T-helper 2 cell (primary cell): ENCODE measurements at places on chromosomes 13 and 19.
A peak's percentile ranks its signal among the peaks of the same experiment; 100 is the strongest.

- no peak for DNase-seq
Measured at GRCh38 chr19:5303208-5303607, 37.4 kb downstream of the PTPRS start.

- DNase-seq = peak; percentile 58
Measured at GRCh38 chr19:47247308-47247990, 8.9 kb upstream of the CCDC9 start.

DNA sequence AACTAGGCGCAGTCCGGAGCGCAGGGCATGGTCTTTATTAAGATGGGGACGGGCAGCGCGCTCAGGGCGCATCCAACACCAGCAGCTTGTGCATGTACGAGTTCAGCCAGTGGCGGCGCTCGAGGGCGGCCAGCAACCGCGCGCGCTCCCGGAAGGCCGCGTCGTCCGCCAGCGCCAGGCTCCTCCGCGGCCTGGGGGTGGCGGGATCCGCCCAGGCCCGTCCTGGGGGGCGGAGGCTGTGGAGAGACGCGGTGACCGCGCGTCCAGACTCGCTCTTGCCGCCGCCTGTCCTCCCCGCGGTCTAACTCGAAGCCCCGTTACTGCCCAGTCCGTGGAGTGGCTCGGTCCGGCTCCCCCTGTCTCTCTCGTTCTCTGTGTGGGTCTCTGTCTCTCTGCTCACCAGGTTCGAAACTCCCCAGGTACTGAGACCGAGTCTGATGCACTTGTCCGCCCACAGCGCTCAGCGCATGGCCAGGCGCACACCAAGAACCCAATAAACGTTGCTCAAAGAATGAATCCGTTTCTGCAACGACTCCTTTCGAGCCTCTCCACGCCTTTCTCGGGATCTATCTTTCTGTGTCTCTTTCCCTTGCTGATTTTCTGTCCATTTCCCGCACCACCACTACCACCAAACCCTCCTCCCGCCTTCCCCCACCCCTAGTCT is 702 bp downstream of the PTH2 start:
- no peak for DNase-seq

DNA sequence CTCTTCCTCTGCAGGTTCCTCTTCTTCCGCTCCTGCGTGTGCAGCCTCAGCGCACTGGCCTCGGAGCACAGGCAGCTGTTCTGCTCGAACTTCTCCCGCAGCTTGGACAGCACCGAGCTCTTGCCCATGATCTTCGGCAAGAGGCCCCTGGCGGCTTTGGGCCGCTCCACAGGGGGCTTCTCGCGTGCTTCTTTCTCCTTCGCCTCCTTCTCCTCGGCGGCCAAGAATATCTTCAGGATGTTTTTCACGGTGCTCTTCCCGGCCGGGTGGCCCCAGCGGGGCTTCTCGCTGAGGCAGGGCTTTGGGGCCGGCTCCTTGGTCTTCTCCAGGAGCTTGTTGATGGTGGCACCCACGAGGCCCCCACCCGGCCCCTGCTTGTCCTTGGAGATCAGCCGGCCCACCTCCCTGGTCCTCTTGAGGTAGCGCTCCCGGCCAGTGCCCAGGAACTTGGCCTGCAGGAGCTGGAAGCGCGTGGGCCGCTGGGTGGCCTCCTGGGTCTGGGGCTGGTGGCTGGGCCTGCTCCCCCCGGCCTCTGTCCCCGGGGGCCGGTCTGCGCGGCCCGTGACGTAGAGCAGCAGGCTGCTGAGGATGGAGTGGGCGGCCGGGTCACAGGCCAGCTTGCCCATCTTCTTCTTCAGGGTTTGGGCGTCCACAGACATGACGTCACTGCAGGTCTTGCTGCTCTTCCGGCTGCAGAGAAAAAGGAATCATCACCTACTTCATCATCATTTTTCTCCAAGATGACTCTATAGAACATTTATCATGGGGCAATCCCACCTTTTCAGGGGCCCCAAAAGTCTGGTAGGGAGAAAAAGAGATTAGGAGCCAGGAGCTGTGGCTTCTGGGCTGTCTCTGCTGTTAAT is 43.8 kb upstream of the GRTP1 start:
- DNase-seq = no peak

- no peak for DNase-seq
Measured at GRCh38 chr13:95870421-95870820, 182.8 kb downstream of the UGGT2 start.

DNA sequence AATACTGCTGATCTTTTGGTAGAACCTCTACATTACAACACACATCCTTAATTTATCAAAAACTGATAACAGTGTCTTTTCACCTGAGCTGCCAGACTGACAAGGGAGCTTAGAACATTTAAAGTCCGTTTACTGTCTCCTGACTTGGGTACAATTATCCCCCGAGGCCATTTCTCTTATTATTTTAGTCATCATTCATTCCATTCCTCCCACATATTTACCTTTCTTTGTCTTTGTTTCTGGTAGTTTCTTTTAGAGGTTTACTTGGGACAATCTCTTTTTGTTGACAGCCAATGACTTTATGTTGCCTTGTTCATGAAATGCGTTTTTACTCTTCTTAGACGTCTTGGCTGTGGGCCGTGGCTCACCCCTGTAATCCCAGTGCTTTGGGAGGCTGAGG is 186.9 kb downstream of the PCCA start:
- DNase-seq = no peak

- no peak for DNase-seq
Measured at GRCh38 chr13:102729560-102730270, 34.9 kb upstream of the METTL21C start.

- peak; percentile 90 for DNase-seq
Measured at GRCh38 chr19:38877781-38878574, at the start of gene RINL. Gene RINL (minus strand): TSS chr19:38878275. CDS start chr19:38876742, 1,533 bp downstream.

DNA sequence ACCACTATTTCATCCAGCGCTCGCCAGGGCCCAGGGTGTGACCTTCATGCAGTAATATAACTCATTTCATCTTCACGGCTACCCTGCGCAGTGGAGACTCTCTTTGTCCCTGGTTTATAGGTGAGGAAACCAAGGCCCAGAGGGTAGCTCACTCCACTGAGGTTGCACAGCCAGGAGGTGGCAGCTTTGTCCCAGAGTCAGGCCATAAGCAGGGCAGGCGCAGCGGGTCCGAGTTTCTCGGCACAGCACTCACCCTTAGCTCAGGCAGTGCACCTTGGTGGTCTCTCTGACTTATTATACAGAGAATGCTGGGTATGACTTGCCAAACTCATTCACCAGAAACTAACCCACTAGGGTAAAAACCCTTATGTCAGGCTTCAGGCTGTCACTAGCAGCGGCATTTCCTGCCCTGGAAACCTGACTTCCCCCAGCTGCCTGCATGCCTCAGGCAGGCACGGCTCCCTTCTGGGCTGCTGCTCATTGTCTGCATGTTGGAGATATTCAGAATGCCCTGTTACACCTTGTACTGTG is 24.5 kb downstream of the PPP5C start:
- no peak for DNase-seq

- DNase-seq = no peak
Measured at GRCh38 chr13:23427342-23427843, 6.1 kb downstream of the SACS start.

- DNase-seq = no peak
Measured at GRCh38 chr19:16608290-16608739, 19.7 kb downstream of the MED26 start.

DNA sequence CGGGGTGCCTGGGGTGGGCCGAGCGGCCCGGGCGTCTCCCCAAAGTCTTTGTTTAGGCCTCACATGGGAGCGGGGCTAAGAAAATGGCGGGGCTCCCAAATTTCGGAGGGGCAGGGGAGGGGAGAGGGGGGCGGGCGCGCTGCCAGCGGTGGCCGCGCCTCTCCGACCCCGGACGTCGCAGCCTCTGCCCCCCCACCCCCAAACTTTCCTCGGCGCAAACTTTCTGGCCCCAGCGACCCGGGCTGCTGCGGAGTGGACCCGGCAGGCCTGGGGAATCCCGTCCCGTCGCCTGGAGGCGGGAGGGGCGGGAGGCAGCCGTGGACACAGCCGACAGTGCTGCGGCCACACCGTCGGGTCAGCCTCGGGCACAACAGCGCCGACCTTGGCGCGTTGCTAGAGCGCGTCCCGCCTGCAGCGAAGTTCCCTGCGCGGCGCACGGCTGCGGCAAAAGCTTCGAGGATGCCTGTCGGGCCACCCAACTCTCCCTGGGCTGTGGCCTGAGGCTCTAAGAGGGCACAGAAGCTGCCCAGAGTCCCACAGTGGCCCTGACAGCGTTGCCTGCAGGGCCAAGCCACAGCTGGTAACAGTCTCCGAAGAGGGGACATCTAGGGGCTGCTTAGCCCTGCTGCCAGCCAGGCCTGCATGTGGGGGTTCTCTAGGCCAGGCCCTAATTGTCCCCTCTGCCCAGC is 1.3 kb downstream of the NFIX start:
- no peak for DNase-seq

DNA sequence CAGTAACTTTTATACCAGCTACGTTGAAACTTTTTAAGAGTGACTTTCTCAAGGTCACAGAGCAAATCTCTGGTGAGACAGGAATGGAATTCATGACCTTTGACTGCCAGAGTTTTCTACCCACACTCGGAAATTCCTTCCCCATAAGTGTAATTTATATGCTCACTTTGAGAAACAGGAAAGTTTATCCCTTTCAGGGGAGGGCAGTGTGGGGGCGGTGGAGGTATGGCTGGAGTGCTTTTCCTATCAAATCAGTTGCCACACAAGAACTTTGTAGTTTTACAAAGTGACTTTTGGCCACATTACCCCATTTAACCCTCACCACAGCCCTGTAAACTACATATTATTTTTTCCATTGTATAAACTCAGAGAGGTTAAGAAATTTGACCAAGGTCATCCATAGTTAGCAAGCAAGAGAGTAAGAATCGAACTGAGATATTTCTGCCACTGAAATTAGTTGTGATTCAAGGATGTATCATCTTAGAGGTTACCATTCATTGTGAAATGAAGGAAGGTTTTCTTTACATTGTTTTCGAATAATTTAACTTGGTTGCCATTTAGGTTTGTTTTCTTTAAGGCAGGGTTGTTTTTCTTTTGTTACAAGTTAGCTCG is 5.9 kb downstream of the KLF12 start:
- DNase-seq = no peak

DNA sequence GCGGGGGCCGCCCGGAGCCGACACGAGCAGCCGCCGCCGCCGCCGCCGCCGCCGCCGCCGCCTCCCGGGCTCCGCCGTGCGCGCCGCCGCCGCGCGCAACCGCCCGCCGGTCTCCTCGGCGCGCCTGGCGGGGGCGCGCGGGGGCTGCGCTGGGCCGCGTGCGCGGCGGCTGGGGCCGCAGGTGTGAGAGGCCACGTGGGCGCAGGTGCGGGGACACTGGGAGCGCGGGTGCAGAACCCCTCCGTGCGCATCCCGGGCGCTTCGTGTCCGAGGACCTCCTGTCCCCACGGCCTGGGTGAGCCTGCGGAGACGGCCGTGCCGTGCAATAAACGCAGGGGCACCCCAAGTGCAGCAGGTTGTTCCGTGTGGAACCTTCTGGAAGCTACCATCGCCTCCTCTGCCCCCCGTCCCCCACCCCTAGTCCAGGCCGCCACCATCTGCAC is at the start of gene LINGO3:
Gene LINGO3 (minus strand): TSS at position 41 of the 443 bp plus-strand sequence. CDS start 16,378 bp downstream, outside the sequence.
- no peak for DNase-seq

GRCh38 chr13:40920826-40921225 is 98.3 kb downstream of the ELF1 start:
- DNase-seq = no peak

DNA sequence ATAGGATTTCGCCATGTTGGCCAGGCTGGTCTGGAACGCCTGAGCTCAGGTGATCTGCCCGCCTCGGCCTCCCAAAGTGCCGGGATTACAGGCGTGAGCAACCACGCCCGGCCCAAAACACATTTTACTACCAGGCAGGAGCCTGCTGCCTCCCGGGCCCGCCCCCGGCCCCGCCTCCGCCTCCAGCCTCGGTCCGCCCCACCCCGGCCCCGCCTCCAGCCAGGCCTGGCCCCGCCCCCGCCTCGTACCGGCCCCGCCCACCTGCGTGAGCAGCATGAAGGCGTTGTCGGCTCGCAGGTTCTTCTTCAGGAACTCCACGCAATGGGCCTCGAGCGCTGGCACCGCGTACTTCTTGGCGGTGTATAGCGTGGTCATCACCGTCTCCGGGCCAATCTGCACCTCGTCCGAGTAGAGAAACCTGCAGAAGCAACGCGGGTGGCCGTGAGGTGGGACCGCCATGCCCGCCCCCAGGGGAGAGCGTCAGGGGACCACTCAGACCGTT is 22.7 kb downstream of the BTBD2 start:
- DNase-seq = no peak

DNA sequence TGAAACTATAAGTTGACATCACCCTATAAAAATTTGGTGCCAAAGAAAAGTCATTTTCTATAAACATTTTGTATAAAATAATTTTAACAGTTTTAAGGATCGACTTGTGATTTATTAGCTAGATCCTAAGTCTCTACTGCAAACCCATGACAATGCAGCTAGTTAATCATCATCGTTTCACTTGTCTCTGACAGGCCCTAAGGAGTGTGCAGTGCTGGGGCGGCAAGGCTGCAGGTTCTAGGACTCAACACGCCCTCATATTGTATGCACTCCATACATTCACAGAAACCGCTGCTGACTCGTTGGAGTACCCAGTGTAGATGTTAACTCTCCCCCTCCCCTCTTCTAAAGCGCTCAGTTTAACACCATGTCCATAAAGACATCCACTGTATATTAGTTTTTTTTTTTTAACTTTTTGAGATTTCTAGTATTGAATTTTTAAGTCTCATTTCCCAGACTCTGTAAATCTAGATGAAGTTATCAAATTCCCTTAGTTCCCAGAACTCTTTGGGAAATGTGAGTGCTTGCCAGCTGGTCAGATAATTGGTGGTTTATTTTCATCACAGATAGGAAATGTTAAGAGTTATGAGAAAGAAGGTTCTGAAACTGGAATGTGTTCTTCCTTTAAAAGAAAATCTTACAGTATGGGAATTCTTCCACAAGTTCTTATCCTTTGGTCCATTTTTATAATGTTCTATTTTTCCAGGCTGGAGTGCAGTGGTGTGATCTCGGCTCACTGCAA is 162.8 kb upstream of the RNF113B start:
- no peak for DNase-seq

DNA sequence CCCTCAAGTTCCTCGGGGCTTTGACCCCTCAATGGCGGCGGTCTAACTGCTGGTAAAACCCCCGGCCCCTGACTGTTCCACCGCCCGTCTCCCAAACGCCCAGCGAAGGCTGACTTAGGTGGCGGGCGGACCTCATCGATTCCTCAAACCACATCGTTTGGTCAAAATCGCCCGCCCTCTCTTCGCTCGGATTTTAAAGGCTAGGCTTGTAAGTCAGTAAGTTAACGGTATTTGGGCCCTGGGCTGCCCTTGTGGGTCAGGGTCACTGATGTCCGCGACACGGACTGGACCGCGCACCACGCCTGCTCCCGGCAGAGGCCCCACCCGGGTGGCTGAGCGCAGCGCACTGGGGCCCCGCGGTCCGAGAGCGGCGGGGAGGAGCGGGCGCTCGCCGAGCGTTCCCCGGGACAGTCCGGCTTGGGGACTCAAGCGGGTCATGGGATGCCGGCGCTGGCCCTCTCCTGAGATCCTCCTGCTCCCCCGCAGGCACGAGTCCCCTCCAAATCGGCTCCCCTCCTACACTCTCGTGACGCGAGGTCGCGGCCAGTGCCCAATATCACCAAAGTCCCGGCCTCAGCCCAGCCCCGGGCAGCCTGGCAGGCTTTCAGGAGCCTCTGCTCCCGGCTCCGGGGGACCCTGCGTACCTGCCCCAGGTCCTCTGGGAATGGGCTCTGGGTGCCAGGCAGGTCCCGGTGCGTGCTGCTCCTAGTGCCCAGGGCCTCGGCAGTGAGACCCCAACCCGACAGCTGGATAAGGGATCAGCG is 1.0 kb downstream of the FLT1 start:
- no peak for DNase-seq

GRCh38 chr13:31947105-31947504 is 84.5 kb upstream of the FRY start:
- no peak for DNase-seq
